ENCODE measurements at places on chromosomes 2 and 18. TPM values are rescaled to one million over a fixed set of nuclear protein-coding genes. Genes with fewer than 3 reads are reported as not detected.

DNA sequence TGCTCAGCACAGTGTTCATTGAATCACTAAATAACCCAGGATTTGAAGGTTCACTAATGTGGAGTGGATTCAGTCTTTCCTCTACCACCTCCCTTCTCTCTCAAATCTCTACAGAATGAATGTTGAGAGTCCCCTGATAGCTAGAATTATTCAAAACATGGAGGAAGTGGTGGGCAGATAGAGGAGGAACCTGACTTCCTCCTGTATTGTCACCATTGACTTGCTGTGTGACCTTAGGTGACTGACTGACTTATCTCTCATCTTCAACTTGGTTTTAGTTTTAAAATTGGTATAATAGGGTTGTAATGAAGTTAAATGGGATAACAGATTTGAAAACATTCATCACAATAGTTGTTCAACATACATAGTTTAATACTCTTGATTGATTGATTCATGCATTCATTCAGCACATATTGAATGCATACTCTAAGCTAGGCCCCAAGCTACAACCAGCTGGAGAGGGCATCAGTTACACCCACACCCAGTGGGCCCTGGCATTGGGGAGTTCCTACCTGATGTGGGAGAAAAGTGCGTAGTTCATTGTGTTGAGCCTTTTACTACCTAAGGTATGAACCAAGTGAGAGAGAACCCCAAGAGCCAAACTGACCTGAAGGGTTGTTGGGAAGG lies 96.0 kb downstream of the WDR7 start:
- DNase-seq = no peak

DNA sequence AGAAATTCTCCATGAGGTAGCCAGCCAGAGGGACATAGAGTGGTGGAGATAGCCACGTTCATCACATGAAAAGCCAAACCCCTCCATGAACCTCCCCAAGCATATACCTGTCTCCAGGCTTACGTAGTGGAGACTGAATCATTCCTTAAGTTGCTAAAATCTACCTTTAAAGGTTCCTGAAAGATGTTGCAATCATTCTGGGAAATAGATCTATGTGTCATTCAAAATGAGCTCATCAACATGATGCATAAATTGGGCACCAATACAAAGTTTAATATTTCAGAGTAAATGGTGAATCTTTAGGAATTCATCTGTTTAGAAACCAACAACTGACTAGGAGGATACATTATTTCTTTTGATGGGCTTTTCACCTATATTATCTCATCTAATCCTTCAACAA lies 362.6 kb upstream of the ID2 start:
- DNase-seq = no peak

- DNase-seq = no peak
These were observed 18.4 kb downstream of the PREPL start for GRCh38 chr2:44342854-44343253.

DNA sequence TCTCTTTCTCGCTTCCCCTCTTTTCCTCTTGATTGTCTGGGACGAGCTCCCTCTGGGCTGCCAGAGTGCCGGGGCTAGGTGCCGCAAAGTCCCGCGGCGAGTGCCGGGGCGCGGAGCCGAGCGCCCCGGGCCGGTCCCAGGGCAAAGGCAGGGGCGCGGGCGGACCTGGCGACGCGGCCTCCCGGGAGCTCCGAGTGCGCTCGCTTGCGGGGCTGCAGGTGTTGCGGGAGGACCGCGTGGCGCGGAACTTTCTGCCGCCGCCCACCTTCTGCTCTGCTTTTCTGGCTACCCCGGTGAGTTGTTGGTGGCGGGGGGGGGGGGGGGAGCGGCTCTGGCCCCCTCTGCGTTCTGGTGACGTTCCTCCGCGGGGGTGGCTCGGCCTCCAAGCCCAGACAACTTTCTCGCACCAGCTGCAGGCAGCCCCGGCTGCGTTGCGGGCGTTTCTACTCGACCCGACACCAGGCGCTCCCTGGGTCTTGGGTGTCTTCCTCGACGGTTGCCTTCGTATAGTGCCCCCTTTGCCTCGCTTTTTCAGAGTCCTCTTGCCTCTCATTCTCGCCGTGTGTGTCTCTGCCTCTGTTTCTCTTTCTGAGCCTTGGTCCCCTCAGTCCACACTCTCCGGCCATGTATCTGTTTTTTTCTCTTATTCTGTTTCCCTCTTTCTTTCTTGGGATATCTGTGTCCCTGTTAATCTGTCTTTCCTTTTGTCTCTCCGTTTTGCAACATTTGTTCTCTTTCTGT lies 759 bp downstream of the GALNT13 start:
- no peak for DNase-seq

Gene GORASP2
- total RNA-seq = 69.7 TPM

Gene NEURL3
- total RNA-seq = not detected

DNA sequence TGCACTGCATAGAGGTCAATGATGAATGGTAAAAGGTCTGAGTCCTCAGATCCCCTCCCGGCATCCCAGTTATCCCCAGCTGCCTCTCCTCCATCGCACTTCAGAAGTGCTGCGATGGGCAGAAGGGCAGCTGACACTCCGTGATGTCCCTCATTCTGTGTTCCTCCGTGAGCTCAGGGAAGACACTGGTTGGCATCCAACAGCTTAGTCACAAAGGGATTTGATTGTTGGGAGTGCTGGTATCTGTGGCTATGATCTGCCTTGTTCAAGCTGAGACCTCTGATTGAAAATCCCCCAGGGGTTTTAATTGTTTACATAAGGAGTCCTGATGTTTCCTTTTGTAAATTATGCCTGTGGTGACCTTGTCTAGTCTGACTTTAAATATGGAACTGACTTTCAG lies 19.0 kb upstream of the SAG start:
- DNase-seq = no peak

DNA sequence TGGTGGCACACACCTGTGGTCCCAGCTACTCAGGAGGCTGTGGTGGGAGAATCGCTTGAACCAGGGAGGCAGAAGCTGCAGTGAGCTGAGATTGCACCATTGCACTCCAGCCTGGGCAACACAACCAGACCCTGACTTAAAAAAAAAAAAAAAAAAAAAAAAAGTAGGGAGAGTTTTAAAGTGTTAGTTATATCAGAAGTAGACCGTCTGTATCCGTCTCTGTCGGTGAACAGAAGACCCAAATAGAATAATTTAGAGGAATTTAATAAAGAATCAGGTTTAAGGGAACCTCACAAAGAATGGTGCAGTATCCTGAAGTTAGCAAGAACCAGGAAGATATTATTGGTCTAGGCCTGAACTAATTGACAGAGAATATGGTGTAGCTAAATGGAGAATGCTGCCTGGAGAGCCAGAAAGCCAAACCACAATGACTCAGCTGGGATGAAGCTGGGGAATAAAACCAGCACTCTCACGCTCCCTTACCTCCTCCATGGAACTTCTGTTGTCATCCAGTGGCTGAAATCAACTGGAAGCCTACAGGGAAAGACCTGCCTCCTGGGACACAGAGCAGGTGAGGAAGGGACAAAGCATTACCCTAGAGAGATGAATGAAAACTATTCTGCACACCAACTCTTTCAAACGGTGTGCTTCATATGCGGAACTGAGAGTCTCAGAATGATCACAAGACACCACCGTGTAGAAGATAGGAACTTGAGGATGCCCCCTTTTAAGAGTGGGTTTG lies 39.1 kb upstream of the PLEKHM3 start:
- DNase-seq = no peak

- DNase-seq = no peak
These were observed 113.7 kb upstream of the NRP2 start for GRCh38 chr2:205568620-205569019.

Data from activated B cell treated with CpG ODN at 0.5 μM for 24 hours (primary cell).